Inflammatory macrophage (primary cell): ENCODE measurements at places on chromosomes 3 and 15.

- DNase-seq, result no peak
These were observed 131.7 kb downstream of the CADM2 start for GRCh38 chr3:85090495-85090894.

GRCh38 chr3:102158080-102158740 is 276.6 kb upstream of the ZPLD1 start:
- no peak for DNase-seq

GRCh38 chr15:40420071-40420713 is 14.6 kb downstream of the IVD start:
- no peak for DNase-seq

- DNase-seq, result peak; percentile 87
These were observed 2.3 kb downstream of the SUCNR1 start for GRCh38 chr3:151875759-151876158.

- no peak for DNase-seq
These were observed 110.7 kb upstream of the EPHA3 start for GRCh38 chr3:88996691-88997090.

GRCh38 chr3:40780925-40781406 is 256.2 kb downstream of the ZNF621 start:
- no peak for DNase-seq

GRCh38 chr3:141489203-141489602 is 2.4 kb downstream of the RASA2 start:
- DNase-seq, result no peak

DNA sequence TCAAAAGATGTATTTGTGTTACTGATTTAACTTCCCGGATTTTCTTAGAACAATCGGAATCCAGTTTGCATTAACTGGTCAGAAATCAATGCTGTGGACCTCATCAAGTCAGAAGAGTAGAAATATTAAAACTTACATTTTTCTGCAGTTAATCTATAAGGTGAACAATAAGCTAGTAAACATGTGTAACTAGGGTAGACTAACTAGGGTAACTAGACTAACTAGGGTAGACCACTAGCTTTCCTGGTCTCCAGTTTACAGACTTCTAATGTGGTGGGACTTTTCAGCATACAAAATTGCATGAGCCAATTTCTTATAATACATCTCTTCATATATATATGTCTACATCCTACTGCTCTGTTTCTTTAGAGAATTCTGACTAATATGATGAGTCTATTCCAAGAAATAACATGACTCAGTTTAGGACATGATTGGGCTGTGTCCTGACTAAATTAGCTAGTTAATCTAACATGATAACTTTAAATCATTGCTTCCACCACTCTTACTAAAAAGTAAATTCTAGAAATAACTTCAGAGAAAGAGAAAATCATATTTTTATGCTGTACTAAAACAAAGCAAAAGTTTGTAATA is 5.3 kb downstream of the PLSCR2 start:
- no peak for DNase-seq

- no peak for DNase-seq
These were observed 167.7 kb upstream of the NECTIN3 start for GRCh38 chr3:110903771-110904519.

DNA sequence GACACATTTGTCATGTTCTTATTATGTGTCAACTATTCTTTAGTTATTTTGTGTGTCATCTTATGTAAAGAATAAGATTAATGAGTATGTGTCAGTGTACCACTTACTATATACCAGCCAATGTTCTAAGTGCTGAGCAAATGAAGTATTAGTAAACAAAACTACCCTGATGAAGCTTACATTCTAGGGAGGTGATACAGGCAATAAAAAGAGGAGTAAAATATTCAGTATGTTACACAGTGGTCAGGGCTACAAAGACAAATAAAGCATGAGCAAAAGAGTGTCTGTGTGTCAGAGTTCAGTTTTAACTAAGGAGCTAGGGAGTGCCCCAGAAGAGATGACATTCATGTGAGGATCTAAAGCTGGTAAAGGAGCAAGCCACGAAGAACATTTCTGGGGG is 79.1 kb downstream of the TRPC1 start:
- no peak for DNase-seq

- peak; percentile 29 for DNase-seq
These were observed 51.5 kb downstream of the RPN1 start for GRCh38 chr3:128598884-128599664.

- no peak for DNase-seq
These were observed 576.7 kb downstream of the DIPK2A start for GRCh38 chr3:144548346-144548745.

GRCh38 chr3:138349926-138350665 is 1.7 kb downstream of the MRAS start:
- peak; percentile 92 for DNase-seq

DNA sequence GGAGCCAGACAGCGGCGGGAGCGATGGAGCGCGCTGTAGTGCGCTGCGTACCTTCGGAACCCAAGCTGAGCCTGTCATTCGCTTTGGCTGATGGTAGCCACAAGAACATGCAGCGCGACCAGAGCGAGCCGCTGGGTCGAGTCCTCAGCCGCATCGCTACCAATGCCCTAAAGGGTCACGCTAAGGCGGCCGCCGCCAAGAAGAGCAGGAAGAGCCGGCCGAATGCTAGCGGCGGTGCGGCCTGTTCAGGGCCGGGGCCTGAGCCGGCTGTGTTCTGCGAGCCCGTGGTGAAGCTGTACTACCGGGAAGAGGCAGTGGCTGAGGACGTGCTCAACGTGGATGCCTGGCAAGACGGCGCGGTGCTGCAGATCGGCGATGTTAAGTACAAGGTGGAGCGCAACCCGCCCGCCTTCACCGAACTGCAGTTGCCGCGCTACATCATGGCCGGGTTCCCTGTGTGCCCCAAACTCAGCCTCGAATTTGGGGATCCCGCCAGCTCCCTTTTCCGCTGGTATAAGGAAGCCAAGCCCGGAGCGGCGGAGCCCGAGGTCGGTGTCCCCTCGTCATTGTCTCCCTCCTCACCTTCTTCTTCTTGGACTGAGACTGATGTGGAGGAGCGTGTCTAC is 498 bp downstream of the PDE12 start:
- peak; percentile 23 for DNase-seq

DNA sequence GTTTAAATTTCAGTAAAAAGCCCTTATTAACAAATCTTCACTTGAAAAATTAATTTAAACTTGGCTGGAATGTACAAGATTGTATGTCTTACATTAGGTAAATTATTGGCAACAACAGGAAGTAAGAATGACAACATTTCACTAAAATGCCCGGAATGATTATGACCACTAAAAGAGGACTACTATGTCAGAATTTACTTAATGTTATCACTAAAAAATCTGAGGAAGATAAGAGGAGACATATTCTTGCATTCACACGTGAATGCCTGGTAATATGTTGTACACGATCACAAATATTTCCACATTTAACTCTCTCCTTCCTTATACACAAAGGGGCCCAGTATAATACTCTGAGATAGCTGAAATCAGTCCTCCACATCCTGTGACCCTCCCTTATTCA is 29.7 kb downstream of the VGLL3 start:
- DNase-seq, result no peak

DNA sequence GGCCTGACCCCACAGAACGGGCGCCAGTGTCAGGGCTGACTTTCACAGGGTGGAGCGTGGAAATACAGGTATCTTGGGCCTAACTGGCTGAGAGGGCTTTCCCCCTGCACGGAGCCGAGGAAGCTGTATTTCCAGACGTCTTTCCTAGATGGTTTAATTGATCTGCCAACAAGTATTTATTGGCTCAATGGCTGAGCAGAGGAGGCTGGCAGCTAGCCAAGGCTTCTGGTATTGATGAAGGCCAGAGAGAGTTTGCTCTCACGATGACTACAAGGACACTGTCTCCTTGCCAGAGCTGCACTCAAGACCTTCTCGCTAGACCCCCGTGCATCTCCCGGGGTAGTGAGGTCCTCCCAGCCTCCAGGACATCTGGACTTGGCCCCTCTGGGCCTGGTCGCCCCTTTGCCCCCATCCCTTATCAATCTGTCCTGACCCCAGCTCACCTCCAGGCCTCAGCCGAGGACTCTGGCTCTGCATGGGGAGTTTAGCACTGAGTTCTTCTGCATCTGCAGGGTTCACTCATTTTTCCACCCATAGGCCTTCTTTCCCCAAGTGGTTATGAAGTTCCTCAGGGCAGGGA is 20.6 kb downstream of the SPSB4 start:
- no peak for DNase-seq

DNA sequence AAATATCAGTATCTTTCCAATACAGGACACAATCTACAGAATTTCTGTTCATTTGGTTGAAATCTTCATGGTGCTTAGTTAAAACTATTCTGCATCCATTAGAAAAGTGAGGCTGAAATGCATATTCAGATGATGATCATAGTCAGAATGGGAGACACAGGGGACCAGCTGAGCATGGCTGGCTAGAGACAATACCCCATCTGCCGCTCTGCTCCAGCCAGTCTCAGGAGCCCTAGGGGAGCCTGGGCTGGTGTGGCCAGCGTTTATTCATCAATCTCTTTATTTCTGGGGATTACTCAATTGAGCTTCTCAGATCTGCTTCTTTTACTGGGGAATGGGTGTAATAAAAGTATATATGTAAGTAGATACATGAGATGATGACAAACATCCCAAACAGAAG is 470.9 kb upstream of the CDIN1 start:
- no peak for DNase-seq

- no peak for DNase-seq
These were observed 367.9 kb downstream of the ZIC4 start for GRCh38 chr3:147038481-147038880.

DNA sequence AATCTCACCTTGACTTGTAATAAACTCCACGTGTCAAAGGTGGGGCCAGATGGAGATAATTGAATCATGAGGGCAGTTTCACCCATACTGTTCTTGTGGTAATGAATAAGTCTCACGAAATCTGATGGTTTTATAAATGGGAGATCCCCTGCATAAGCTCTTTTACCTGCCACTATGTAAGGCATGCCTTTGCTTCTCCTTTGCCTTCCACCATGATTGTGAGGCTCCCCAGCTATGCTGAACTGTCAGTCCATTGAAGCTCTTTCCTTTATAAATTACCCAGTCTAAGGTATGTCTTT is 45.5 kb downstream of the SUCNR1 start:
- no peak for DNase-seq

GRCh38 chr3:158085931-158086330 is 20.3 kb downstream of the SHOX2 start:
- DNase-seq, result no peak

- peak; percentile 47 for DNase-seq
These were observed 29.5 kb upstream of the SEMA4B start for GRCh38 chr15:90171623-90172022.

- no peak for DNase-seq
These were observed 36.8 kb downstream of the BDH1 start for GRCh38 chr3:197518881-197519421.

GRCh38 chr15:66765478-66766281 is 63.6 kb downstream of the SMAD6 start:
- DNase-seq, result peak; percentile 56

DNA sequence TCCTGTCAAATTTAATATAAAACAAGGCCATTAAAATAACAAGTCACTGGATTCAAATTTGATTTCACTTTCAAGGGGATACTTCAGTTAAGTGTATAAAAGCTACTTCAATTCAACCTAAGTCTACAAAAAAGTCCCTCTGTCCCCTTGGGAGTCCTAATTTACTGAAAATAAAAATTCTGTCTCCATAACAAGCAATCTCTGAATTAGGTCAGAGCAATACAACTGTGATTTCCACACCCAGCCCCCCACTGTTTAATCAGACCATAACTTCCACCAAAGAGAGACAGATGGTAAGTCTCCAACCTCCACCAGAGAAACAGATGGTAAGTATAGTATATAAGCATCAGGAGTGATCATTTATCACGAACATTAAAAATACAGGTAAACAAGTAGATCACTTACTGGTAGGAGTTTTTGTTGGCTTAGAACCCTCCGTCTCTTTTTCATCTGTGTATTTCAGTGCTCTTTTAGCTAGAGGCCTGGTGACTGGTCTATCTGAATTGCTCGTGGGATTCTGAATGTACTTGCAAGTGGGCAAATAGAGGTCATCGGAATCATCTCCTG is 12.1 kb downstream of the SGO1 start:
- no peak for DNase-seq

DNA sequence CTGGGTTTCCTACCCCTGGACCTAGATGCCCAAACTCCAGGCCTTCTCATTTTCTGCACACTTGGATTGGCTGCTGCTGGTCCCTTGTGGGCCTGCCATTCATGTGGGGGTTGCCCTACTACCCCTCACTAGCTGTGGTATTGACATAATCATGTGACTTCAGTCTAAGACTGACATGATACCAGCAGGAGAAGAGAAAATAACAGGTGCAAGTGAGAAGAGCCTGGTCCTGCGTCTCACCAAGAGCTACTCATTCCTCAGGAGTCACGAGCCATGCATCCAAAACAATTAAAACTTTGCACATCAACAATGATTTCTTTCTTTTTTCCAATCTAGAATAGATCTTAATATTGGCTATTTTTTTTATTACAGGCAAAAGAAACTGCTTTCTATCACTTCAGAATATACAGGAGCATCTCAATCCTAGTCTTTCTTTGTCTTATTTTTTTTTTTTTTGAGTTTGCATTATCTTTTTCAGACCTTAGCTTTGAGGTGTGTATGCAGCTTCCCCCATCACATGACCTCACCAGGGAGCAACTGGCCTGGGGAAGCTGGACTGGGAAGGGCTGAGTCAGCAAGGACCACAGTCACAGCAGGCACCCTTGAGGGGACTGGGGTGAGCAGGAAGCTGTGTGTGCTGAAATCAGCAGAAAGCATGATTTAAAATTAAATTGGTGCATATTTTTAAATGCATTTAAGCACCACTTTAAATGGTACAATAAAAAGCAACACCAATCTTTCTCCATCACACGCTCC is 27.6 kb downstream of the SLC9A9 start:
- peak; percentile 23 for DNase-seq

GRCh38 chr3:193593668-193594030 is 641 bp downstream of the OPA1 start:
- DNase-seq, result no peak

GRCh38 chr15:80317389-80318182 is 65.6 kb upstream of the CTXND1 start:
- peak; percentile 42 for DNase-seq

- peak; percentile 23 for DNase-seq
These were observed 75.3 kb upstream of the BOC start for GRCh38 chr3:113136071-113136470.

- DNase-seq, result peak; percentile 52
These were observed 8.3 kb upstream of the EPHA3 start for GRCh38 chr3:89098964-89099585.

DNA sequence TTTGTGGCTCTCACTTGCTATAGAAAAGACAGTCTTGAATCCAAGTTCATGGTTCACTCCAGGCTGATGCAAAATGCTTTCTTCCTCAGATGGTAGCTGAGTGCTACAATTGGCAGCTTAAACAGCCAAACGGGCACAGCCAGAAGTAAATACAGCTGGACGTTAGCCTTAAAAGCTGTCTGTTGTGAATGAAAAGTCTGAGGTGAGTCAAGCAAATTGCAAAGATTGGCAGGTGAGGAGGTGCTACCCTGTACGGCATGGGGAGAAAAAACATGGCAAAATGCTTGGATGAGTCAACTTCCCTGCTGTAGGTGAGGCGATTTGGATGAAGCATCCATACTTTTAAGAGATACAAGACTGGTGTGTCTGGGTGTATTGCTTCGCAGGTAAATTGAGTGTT is 40.5 kb downstream of the IL5RA start:
- DNase-seq, result no peak

GRCh38 chr3:52887166-52887565 is 10.2 kb downstream of the STIMATE start:
- no peak for DNase-seq

- no peak for DNase-seq
These were observed 2.4 kb downstream of the LMCD1 start for GRCh38 chr3:8503871-8504610.

- peak; percentile 72 for DNase-seq
These were observed 4.3 kb downstream of the PLEKHO2 start for GRCh38 chr15:64845831-64846595.

GRCh38 chr3:9059489-9060400 is 96.5 kb upstream of the RAD18 start:
- DNase-seq, result no peak
